ENCODE measurements at places on chromosomes 7 and 10. TPM values are rescaled to one million over a fixed set of nuclear protein-coding genes. Genes with fewer than 3 reads are reported as not detected.

The ZNF316 gene
- total RNA-seq, result 31.5 TPM

The TMEM184A gene
- 9.8 TPM for total RNA-seq

The NPC1L1 gene
- 1.2 TPM for total RNA-seq

The TFPI2 gene
- total RNA-seq, result 9.8 TPM

The SLC25A13 gene
- total RNA-seq, result 45.8 TPM

The LBX1 gene
- total RNA-seq, result 1.5 TPM

The VKORC1L1 gene
- total RNA-seq, result 14.6 TPM

The ZNF37A gene
- 15.7 TPM for total RNA-seq

The AGAP9 gene
- total RNA-seq, result 7.9 TPM

All from metanephros (tissue), 2 donors.